ENCODE measurements at places on chromosomes 4 and X. TPM values are rescaled to one million over a fixed set of nuclear protein-coding genes. Genes with fewer than 3 reads are reported as not detected.

Gene DGAT2L6
- total RNA-seq = 0.16 TPM

Gene SERPINA7
- not detected for total RNA-seq

Gene MND1
- total RNA-seq = 20.3 TPM

- no peak for DNase-seq
Observed at GRCh38 chr4:110668463-110669235, 45.8 kb upstream of the PITX2 start.

- DNase-seq = no peak
Observed at GRCh38 chrX:94914235-94914634, 1240.2 kb downstream of the FAM133A start.

DNA sequence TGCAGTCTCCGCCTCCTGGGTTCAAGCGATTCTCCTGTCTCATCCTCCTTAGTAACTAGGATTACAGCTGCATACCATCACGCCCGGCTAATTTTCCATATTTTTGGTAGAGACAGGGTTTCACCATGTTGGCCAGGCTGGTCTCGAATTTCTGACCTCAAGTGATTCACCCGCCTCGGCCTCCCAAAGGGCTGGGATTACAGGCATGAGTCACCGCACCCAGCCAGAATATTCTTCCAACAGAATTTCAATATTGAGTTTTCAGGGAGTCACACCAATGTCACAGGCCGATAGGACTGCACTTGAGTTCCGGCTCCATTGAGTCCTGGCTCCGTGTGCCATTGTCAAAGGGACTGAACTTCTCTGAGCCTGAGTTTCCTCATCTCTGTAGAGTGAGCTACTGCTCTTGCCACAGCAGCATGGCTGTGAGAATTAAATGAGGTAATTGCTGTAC lies 82.9 kb downstream of the CLCN4 start:
- DNase-seq = no peak

- DNase-seq = no peak
Observed at GRCh38 chr4:149933883-149934282, 118.2 kb upstream of the IQCM start.

Measured in GM12878 (cell line).